Mucosa of gallbladder (tissue), 1 donor: ENCODE measurements at places on chromosomes 5 and 9. TPM values are rescaled to one million over a fixed set of nuclear protein-coding genes. Genes with fewer than 3 reads are reported as not detected.

The RLN1 gene
- not detected for total RNA-seq

The IL5 gene
- not detected for total RNA-seq

The MAPK9 gene
- total RNA-seq = 36.1 TPM

The CCDC192 gene
- total RNA-seq = not detected

The ZNF658 gene
- 4.5 TPM for total RNA-seq

The B4GALT1 gene
- total RNA-seq = 66.8 TPM

The PHYHD1 gene
- 14.6 TPM for total RNA-seq

The CYLC2 gene
- not detected for total RNA-seq

The SHB gene
- total RNA-seq = 54.5 TPM

The AK6 gene
- total RNA-seq = 32.4 TPM

The CERT1 gene
- 59.9 TPM for total RNA-seq

The ANGPTL2 gene
- total RNA-seq = 55.2 TPM

The BNC2 gene
- 52.0 TPM for total RNA-seq

The PTPRD gene
- 35.9 TPM for total RNA-seq

The CDC20B gene
- total RNA-seq = 0.20 TPM

The GLDC gene
- 6.4 TPM for total RNA-seq

The PDE8B gene
- 29.4 TPM for total RNA-seq

The FCN2 gene
- total RNA-seq = 2.6 TPM

The TMC1 gene
- not detected for total RNA-seq

The TRIM36 gene
- total RNA-seq = 1.3 TPM
